ENCODE measurements at places on chromosomes 4 and X. TPM values are rescaled to one million over a fixed set of nuclear protein-coding genes. Genes with fewer than 3 reads are reported as not detected.

XAGE2 gene
- total RNA-seq, result not detected

PAGE5 gene
- not detected for total RNA-seq

FGF13 gene
- total RNA-seq, result not detected

DACH2 gene
- not detected for total RNA-seq

RNF128 gene
- not detected for total RNA-seq

MXRA5 gene
- total RNA-seq, result not detected

KIAA1210 gene
- total RNA-seq, result not detected

CXCL8 gene
- total RNA-seq, result 9.0 TPM

ETFDH gene
- total RNA-seq, result 6.1 TPM

PPP1R2C gene
- total RNA-seq, result not detected

HSFX2 gene
- 0.27 TPM for total RNA-seq

P2RY8 gene
- not detected for total RNA-seq

Data from A549 treated with Mapracorat at 1 μM for 4 hours (cell line).